ENCODE measurements at places on chromosomes 7 and 10.

DNA sequence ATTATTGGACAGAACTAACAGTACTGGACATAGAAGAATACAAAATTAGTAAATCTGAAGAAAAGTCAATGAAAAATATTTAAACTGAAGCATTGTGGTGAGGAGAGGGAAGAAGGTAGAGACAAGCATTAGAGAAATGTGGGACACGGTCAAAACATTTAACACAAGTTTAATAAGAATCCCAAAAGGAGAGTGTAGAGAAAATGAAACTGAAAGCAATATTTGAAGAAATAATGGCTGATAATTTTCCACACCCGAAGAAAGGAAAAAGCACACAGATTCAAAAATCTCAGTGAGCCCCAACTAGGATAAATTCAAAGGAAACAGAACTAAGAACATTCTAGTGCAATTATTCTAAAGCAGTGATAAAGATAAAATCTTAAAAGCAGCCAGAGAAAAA is 126.4 kb upstream of the LRRTM3 start:
- DNase-seq, result no peak

DNA sequence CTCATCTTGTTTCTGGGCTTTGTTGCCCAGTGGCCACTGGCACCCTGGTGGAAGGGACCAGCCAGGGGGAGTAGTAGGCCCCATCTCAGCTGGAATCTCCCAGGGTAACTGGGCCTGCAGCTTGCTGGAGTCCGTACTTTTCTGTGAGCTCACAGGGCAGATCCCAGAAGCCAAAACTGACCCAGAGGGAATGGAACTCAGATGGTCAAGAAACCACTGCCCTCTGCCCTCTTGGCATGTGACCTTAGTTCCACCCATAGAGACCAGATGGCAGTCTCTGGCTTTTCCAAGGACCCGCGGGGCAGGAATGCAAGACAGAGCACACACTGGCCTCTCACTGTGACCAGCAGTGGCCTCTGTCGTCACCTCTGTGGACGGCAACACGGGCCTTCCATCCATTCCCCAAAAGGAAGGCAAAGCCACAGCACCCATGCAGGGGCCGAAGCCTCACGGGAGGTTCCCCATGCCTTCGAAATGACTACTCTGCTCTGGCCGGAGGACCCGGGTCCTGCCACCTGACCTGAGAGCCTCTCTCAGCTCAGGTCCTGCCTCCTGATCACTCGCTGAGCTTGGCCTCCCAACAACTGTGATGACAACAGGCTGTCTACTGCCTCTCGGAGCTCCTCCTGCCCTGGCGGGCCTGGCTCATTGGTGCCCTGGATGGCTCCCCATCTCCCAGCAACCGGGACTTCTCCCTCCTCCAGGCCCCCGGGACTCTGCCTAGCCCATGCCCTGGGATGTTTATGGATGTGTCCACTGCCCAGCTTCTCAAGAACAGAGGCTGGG is 29.9 kb downstream of the MYL10 start:
- no peak for DNase-seq

- no peak for DNase-seq
Observed at GRCh38 chr10:118926903-118927302, 102.6 kb upstream of the NANOS1 start.

GRCh38 chr10:97190450-97190849 is 4.7 kb upstream of the SLIT1 start:
- no peak for DNase-seq

- no peak for DNase-seq
Observed at GRCh38 chr7:128108641-128109423, 77.6 kb upstream of the LRRC4 start.

DNA sequence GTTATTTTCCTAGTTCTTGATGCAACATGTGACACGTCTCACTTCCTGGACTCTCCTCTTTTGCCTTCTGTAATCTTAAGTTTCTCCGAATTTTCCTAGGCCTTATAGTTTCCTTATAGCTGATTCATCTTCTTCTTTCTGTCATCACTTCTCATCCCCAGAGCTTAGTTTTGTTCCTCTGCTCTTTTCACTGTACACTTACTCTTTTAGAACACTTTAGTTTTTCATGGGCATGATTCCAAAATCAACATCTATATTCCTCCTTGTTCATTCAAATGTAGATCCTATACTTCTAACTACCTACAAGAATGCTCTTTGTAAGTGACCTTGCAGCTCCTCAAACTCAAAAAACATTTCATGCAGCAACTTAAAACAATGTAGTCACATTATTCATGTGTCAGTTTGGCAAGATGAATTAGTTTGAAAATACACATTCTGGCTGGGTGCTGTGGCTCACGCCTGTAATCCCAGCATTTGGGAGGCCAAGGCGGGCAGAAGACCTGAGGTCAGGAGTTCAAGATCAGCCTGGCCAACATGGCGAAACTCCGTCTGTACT is 13.1 kb upstream of the SLC26A3 start:
- no peak for DNase-seq

DNA sequence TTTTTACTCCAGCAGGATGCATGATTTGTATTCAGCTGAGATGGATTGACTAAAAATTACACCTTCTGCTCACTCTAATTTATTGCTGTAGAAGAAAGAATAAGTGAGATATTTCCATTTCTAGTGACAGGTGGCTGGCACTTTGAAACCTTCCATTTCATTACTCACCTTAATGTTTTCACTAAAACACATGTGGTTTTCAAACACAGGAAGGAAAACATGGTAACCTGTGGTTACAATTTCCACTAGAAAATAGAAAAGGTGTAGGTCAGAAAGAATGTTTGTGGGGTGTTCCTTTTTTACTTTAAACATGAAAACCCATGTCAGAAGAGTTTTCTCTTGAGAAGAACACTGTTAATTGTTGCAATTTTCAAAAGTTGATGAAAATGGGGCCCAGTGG is 12.0 kb upstream of the PRKCQ start:
- no peak for DNase-seq

DNA sequence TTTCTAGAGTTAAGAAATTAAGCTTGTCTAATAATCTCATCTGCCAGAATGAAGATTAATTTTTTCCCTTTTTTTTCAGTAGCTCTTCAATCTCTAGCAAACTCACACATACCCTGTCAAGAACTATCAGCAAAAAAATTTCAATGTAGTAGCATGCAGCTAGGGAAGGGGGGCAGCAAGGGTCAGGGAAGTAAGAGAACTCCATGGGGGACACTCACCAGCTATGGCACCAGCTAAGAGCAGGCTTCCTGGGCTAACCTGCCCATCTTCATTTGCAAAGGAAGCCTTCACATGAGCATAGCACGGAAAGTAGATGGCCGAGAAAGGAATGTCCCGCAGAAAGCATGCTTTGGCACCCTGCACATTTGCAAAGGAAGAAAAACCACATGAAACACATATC is 190.4 kb downstream of the SLC25A13 start:
- no peak for DNase-seq

- no peak for DNase-seq
Observed at GRCh38 chr7:20435305-20435704, 104.6 kb downstream of the ITGB8 start.

DNA sequence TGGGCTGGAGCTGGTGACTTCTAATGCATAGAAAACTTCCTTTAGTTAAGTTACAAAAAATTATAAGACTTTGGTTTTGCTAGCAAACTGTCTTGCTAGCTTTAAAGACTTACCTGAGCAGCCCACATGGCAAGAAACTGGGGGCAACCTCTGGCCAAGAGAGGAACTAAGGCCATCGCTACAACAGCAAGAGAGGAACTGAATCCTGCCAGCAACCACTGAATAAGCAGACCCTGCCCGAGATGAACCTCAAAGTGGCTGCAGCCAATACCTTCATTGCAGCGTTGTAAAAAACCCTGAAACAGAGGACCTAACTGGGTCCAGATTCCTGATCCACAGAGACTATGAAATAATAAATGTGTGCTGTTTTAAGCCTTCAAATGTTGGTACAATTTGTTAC is 54.6 kb upstream of the STARD3NL start:
- DNase-seq, result no peak

DNA sequence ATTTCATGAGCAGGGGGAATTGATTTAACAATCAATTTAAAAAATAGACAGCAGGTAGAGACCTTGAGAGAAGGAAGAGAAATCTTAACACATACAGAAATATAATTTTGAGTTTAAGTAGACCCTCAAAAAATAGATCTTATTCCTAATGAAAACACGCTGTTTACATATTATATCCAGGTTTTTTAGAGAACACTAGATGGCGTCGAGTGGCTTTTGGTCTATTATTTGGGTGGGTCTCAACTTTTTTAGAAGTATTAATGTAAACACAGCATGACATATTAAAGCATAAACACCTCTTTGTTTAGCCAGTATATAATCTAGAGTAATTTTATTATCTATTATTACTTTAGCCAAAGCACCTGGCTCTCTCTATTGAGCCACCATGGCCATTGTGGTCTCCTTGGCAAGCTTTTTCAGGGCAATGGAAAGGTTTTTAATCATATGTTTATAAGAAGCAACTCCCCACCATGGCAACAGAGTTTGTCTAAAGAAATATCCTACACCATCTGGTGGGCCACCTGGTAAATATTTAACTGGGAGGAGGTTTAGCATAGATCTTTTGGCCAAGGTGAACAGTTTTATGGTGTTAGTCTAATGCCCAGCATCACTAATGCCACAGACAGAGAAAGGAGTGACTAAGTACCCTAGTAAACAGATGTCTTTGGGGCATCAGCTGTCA is 59.7 kb upstream of the PRSS1 start:
- no peak for DNase-seq

- no peak for DNase-seq
Observed at GRCh38 chr10:110527731-110528171, 30.0 kb downstream of the DUSP5 start.

- no peak for DNase-seq
Observed at GRCh38 chr7:30019960-30020359, 6.5 kb downstream of the FKBP14 start.

DNA sequence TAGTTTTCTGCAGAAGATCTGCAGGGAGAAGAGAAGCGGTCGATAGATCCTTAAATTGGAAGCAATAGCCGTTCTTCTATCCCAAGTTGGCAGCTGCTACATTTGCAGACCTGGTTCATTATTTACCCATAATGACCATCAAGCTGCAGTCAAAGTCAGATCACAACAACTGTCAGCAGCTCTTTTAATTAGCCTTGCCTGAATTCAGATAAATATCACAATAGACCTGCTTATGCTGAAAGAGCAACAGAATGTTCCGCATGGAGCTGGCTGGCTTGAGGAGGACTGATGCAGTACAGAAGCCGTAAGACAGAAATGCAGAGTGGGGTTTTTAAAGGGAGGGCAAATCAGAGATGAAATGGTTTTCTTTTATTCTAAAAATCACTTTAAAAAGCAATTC is 109.4 kb downstream of the HIBADH start:
- DNase-seq, result no peak

- no peak for DNase-seq
Observed at GRCh38 chr7:146619641-146620040, 503.0 kb downstream of the CNTNAP2 start.

- no peak for DNase-seq
Observed at GRCh38 chr10:30037620-30038336, 21.6 kb downstream of the JCAD start.

DNA sequence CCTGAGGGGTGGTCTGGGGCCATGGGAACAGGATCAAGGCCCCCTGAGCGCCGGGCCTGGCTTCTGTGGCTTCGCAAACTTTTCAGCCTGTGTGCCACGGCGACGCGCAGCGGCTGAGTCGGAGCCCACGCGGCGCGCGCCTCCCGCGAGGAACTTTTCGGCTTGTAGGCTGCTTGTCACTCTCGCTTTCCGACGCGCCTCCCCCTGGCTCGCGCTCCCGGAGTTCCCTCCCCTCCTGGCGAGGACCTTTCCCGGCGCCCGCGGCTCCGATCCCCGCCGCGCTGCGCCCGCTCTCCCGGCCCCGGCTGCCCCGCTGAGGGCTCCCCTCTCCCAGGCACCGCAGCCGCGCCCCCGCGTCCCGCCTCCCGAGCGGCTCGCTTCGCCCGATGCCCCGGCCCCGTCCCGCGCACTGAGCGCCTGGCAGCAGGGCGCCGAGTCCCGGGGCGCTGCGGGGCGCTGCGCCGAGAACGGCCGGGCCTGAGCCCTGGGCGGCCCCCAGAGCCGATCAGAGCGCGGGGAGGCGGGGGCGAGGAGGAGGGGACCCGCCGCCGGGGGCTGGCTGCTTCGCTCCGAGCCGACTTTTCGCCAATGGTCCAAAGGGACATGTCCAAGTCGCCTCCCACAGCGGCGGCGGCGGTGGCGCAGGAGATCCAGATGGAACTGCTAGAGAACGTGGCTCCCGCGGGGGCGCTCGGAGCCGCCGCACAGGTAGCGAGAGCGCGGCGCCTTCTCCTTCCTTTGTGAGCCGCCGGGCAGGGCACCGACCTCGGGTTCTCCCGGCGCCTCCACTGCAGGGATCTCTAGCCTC is at the start of gene CACNB2:
Gene CACNB2 (plus strand): TSS at position 276 of the 808 bp plus-strand sequence.
- no peak for DNase-seq

GRCh38 chr7:94922457-94922856 is 15.1 kb downstream of the PPP1R9A start:
- no peak for DNase-seq

DNA sequence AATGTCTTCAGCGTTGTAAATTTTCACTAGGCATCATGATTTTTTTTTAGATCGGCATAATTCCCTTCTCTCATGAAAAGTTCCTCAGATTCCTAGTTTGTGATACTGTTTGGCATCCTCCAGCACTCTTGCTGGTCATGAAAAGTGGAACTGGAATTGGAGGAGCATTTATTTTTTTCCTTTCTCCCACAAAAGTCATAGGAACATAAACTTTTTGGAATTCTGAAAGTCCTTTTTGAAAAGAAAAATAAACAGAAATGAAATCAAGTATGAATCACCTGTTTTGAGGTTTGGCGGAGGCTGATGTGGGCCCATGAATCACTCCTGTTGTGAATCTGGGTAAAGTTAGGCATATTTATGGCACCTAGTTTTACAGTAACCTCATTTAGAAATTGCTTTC is 17.7 kb downstream of the CACNB2 start:
- DNase-seq, result no peak

DNA sequence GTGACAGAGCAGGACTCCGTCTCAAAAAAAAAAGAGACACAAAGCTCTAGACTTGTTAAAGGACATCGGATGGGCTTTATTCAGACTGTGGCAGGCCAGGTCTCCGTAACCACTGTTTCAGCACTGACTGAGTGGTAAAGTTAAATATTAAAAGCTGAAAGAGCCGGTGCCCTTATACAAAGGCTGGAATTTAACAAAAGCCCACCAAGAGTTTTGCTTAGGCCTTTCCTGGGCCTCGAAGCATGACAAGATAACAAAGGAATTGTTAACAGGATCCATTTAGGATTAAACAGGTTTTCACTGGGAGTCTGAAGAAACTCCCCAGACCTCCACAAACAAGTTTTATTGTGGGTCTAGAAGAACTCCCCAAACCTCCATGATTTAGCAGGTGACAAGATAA is 727.8 kb downstream of the TYW1 start:
- DNase-seq, result no peak

- DNase-seq, result no peak
Observed at GRCh38 chr7:99618726-99619125, 2.0 kb downstream of the ZSCAN25 start.

GRCh38 chr10:30870896-30871295 is 160.8 kb downstream of the ZNF438 start:
- DNase-seq, result no peak

All from stimulated activated CD4-positive, alpha-beta T cell treated with anti-CD3 and anti-CD28 coated beads, Interleukin-15, amount 100 ng/mL, for 1 hour (primary cell).